Suppressor macrophage treated with lipopolysaccharide for 4 hours (primary cell): ENCODE measurements at places on chromosomes 1 and 21.
A peak's percentile ranks its signal among the peaks of the same experiment; 100 is the strongest.

GRCh38 chr1:231855926-231856325, 229.3 kb downstream of the DISC1 start:
- DNase-seq = peak; percentile 56

- DNase-seq = peak; percentile 83
Observed at GRCh38 chr1:245054105-245054504, 100.7 kb upstream of the KIF26B start.

DNA sequence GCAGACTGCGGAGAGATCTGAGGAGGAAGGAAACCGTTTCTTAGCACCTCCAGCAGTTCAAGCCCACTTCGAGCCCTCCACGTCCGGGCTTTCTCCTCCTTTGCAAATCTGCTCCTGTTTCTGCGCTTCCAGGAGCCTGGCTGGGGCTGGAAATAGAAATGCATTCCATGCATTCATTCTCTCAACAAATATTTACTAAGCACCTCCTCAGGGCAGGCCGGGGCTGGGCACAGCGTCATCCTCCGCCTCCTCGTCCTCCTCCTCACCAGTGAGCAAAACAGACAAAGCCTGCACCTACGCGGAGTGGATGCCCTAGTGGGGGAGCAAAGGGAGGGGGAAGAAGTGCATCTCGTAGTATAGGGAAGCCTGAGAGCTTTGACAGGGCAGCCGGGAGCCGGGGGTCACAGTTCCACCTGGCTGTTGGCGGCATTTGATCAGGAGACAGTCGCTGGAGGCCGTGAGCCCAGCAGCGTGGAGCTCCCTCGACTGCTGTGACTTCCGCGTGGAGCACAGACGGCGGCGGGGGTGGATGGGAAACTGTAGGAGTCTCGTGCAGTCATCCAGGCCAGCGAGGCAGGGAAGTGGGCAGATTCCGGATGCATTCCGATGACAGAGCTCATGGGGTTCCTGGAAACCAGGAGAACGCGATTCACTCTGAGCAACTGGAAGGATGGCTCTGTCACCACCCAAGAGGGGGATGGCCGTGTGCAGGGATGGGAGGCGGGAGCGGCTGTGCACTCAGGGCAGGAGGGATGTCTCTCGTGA, 93.5 kb downstream of the SIK1 start:
- DNase-seq = peak; percentile 36

DNA sequence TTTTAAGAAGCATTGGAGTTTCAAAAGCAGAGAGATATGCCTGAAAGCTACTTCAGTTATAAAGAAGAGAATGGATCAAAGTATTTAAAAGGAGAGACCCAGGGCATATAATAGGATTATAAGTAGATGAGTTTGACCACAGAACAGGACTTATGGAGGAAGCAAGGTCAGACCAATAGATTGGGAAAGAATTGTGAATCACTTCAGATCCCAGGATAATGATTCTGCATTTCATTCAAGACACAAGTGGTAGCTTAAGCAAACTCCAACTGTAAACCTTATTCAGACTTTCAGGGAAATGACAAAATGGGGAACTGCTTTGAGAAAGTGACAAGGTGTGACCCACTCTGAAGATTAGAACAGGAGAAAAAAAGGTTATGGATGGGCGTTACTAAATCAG, 18.9 kb upstream of the OR10J5 start:
- DNase-seq = peak; percentile 22

DNA sequence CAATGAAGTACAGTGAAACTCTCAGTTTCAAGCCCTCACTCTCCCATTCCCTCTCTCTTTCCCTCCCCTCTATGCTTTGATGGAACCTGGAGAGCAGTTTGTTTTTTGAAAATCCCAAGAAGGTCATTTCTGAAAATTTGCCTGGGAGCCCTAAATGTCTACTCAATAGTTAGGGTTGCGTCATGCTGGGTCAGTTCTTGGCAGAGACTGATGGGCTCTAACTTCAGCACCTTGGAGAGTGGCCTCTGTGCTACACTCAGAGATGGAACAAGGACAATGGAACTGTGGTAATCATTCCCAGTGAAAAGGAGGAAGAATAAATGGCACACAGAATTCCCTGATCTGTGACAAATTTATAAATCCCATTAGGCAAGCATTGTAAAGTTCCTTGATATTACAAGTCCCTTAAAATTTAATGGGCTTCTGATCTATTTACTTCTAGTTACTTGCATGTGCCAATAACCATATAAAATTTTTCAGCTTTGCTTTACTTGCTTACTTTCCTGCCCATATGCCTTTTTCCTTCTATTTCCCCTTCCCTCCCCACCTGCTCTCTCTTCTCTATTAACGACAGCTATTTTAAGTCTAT, 182.9 kb upstream of the KCND3 start:
- DNase-seq = peak; percentile 28

GRCh38 chr1:76095802-76096201, 21.3 kb downstream of the ST6GALNAC3 start:
- DNase-seq = no peak

DNA sequence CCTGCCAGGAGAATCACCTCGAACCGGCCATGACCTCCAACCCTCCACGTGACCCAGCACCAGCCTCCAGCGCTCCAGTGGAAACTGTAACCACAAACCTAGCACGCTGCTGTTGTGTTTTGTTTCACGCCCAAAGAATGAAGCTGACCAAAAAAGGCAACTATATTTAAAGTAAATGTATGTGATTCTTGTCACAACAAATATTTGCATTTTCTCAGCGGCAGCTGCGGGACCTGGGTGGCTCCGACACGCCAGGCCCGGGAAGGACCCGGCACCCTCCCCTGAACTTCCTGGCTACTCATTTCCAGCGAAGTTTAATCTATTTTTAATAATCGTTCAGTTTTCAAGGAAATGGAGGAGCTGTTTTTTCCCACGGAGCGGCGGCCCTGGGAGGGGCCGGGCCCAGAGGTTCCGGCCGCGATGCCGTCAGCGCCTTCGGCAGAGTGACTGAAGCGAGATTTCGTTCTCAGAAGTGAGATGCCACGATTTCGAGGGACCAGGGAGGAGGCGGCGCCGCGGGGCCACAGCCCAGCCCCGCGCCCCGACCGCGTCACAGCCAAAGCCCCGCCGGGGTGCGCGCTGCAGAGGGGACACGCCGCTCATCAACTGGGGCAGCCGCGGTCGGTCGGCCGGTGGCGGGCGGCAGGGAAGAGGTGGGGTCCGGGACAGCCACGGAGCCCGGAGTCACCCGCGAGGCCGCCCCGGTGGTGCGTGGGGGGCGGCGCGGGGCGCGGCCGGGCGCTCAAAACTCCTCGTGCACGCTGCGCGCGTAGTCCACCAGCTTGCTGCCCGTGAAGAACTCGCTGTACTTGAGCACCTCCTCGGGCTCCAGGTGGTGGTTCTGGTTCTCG, 3.0 kb upstream of the TNFRSF4 start:
- DNase-seq = no peak

DNA sequence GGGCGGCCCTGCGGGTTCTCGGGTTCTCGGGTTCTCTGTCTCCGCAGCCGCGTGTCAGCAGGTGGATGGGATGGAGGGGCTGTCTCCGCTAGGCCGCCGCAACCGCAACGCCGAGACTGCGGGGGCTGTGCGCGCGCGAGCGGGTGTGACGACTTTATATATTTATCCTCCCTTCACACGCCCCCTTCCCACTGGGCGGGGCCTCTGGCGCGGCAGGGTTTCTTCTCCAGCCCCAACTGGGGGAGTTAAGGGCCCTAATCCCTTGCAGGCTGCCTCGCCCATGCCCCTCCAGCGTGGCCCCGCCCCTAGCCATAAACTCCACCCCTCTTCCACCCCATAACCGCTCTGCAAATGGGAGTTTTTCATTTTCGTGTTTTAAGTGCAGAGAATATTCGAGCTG, 3.4 kb downstream of the IGSF21 start:
- DNase-seq = no peak

GRCh38 chr1:182391028-182391361, 595 bp downstream of the GLUL start:
- no peak for DNase-seq
